Stimulated activated CD4-positive, alpha-beta T cell treated with anti-CD3 and anti-CD28 coated beads, TNF-alpha, amount 100 ng/mL, for 1 hour (primary cell): ENCODE measurements at places on chromosomes 7 and 10.

DNA sequence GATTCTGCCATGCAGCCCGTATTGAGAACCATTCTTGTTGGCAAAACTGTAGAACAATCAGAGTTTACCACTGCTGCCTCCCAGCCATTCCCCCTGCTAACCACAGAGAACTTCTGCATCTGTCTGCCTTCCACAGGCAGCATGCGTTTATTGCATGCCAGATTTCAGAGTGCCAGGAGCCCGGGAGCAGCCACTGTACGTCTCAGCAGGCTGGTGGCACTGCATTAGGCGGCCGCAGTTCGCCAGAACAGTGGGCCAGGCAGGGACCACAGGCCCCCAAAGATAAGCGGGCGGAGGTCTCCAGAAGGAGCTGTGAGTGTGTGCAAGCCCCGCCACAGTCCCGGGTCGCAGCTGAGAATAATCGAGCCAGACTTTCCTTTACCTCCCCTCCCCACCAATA is 31.8 kb downstream of the ZNF467 start:
- DNase-seq = no peak

- no peak for DNase-seq
Observed at GRCh38 chr10:43084812-43085211, 7.9 kb downstream of the RET start.

GRCh38 chr10:45239642-45240041 is 75.8 kb downstream of the OR13A1 start:
- DNase-seq = no peak

- DNase-seq = no peak
Observed at GRCh38 chr7:28479507-28479947, 67.2 kb downstream of the CREB5 start.

DNA sequence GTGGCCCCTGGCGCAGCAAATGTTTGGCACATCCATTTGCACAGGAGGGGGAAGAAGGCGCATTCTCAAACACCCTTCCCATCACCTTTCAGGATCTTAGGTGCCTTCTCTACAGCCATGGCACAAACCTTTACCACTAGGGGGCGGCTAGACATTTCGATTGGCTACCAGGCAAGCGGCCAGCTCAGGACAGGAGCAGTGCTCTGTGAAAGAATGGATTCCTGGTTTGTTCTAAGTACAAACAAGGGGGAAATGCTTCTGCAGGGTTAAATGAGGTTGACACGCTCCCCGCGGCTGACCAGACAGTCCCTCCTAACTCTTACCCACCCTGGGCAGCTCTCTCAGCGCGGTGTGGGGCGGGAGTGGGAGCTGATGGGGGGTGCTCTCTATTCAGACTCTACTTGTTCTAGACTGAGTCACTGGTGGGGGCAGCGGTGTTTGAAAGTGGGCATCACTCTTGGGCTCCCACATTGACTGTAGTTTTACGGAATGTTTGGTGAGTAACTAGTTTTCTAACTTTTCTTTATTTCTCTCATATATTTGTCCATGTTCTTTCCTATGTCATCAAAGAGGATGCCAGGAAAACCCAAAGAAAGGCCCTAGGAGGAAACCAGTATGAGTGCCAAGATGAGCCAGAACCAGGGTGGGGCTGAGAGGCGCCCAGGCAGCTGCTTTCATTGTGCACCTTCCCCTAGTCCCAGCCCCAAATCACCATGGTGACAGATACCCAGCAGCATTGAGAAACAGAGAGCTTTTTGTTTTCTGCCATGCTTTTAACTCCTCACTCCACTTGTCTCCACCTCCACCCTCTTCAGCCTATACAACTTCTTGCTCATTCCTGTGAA is 61.4 kb upstream of the GPR158 start:
- no peak for DNase-seq

DNA sequence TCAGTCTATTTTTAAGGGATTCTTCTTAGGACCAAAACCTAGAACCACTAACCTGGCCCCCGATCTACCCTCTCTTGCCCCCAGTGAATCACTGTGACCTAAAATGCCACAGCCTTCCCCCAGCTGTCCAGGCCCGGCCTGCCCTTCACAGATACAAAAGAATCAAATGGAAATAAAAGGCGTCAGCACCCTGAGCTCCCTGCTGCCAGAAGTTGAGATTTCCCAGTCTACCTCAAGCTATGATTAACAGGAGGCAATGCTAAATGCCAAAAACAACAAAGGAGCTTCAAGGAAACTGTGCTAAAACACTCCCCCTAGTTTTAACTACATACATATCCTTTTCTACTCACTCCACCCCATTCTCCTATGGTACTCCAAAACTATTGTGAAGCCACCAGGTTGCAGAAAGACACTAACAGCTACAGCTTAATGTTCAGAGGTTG is 67.8 kb downstream of the GSAP start:
- no peak for DNase-seq

GRCh38 chr10:52485462-52485861 is 171.4 kb downstream of the DKK1 start:
- no peak for DNase-seq

GRCh38 chr10:114276671-114277070 is 37.6 kb downstream of the VWA2 start:
- no peak for DNase-seq

- no peak for DNase-seq
Observed at GRCh38 chr7:132475669-132476116, 100.6 kb downstream of the PLXNA4 start.

GRCh38 chr7:39606352-39606751 is 17.0 kb upstream of the RALA start:
- no peak for DNase-seq

DNA sequence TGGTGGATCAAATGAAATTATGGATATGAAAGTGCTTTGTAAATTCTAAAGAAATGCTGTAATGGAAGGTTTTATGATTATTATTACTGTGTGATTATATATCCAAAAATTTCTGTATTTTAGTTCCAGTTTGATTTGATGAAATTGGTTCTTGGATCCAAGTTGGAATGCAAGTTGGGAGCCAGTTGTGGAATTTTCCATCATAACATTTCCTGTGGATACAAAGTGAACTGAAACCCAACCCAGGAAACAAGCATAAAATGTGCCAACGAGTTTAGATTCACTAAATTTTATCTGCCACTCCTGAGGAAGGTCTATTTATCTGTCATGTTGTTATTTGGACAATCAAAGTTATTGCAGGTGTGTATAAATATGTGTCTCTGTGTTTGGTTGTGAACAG is 131.4 kb upstream of the MDFIC start:
- DNase-seq = no peak

GRCh38 chr10:18008986-18009385 is 57.3 kb downstream of the SLC39A12 start:
- DNase-seq = no peak

GRCh38 chr7:139603896-139604295 is 80.4 kb downstream of the CLEC2L start:
- no peak for DNase-seq

DNA sequence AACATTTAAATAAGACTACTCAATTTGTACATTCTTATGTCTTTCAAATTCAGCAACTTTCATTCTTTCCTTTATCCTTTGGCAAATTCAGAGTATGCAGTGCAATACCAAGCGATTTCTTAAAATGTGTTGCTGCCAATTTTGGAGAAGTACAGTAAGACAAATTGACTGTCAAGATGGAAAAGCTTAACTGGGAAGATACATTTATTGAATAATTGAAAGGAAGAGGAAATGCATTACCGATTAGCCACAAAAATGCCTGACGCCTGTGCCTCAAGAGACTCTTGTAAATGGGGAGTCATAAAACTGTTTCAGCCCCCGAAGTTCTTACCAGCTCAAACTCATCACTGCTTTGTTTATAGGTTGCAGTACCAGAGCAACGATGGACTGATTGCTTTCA is 373.3 kb upstream of the GALNT17 start:
- DNase-seq = no peak

DNA sequence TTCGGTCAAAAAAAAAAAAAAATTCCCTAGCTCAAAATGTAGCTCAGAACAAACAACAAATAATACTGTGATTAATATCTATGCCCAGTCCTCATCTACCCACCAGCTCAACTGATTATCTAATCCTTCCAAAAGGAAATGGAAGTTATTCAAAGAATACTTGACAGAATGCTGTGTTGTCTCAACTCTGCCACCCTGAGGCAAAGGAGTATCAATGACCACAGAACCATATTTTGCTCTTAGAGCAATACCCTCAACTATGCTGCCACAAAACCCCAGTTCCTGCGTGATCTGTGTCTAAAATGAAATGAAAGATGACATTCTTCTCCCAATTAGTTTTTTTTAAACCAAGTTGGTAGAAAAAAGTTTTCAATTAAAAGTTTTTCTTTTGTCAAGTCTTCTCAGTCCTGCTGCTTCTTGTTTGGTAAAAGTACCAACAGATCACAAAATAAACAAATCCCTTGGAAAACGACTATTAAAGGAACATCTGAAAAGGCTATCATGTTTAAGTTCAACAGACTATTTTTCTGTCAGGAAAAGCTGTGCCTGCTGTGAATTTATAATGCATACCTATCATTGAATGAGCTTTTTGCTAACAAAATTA is 21.6 kb downstream of the RBM28 start:
- no peak for DNase-seq

DNA sequence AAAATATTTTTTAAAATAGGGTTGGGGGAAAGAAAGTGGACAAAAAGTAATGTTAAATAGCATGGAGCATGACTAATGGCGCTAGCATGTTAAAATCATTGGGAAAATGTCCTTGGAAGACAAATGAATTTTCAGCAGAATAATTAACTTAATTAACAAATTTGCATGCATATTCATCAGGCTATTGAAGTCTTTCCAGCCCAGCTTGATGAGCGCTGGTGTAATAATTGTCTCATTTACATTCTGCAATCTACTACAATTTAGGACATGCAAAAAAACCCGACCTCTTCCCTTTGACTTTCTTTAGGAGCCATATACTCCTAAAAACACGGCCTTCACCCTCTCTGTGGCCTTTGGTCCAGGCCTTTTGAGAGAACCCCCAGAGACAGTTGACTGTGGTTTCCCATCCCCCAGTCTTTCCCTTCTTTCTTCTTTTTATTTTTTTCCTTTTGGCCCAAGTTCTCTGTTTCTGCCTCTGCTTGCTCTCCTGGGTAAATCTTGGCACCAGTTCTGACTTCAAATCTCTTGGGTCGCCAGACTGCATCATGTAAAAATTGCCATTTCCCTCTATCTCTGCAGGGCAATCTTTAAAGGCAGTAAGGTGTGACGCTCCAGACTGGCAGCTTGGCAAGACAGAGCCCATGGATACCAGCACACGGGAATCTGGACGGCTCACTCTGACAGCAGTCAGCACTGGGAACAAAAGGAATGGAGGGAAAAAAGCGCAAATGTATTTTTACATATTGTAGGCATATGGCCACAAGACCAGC is 105.5 kb downstream of the NEUROD6 start:
- DNase-seq = no peak

DNA sequence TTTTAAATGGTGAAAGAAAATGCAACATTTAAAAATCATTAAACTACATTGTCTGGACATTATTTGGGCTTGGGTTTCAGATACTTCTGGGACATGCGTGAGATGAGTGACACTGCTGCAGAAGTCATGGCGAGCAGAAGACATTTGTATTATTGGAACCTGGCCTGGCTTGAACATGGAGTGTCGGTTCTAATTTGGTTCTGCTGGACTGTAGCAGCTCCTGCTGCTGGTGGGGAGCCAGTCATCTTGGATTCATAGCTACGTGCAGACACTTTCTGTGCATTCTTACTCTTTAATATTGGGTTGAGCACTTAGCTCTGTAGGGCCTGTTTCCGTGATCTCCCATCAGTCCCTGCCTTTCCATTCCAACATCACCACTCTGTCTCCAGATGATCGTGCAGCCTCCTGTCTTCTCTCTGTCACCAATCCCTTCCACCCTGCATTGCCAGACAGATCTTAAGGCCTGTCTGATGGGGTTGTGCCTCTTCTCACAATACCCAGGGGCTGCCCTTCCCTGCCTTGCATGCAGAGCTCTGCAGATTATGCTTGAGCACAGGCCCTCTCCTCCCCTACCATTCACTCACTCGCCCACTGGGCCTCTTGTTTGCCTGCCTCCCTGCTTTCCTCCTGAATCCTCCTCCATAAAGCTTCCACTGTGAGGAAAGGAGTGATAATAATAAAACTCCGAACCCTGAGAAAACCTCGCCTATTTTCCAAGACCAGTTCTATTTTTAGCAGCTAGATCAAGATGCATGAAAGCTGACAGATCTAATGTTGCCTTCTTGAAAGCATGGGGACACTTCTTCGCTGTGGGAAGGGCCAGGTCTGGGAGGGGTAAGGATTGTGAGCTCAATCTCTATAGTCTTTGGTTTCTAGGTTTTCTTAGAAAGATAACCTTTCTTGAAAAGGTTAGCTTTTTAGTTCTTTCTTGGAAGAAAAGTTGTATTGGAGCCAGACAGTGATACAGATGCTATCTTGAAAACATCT is 32.9 kb downstream of the CELF2 start:
- no peak for DNase-seq

DNA sequence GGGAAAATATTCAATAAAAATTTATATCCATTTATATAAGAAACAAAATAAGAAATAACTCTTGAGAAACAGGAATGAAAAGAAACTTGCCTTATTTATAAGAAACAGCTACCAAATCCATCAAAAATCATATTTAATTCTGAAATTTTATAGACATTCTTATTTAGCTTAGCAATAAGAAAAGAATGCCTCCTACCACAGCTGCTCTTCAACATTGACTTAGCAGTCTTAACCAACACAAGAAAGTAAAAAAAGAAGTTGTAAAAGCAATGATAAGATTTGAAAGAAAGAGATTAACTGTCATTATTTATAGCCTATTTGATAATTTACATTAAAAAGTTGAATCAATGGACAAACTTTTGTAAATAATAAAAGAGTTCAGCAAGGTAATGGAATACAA is 212.8 kb downstream of the ZNF365 start:
- DNase-seq = no peak

DNA sequence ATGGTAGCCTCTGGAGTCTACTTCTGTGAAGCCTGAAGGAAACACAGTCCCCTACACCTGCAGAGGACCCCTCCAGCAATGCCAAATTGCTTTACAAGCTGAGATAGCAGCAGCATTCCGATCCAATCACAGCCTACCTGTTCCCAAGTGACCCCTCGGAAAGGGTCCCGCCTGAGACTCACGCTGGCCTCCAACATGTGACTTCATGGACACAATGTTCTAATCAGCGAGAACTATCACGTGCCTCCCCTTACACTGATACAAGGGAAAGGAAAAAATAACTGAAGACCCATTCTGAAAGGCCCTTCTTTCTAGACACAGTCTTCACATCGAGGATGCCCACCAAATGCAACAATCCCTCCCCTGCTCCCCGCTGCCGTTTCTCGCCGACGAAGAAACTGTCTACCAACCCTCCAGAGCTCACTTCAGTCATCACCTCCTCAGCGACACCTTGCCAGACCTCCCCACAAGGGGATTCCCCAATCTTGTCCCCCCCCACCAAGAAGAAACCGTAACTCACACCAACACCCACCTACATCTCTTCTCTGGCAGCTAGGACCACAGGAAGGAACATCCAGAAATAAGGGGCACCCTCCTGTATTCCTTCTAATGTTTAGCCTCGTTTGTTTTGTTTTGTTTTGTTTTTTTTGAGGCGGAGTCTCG is 1.8 kb downstream of the SNX8 start:
- no peak for DNase-seq

DNA sequence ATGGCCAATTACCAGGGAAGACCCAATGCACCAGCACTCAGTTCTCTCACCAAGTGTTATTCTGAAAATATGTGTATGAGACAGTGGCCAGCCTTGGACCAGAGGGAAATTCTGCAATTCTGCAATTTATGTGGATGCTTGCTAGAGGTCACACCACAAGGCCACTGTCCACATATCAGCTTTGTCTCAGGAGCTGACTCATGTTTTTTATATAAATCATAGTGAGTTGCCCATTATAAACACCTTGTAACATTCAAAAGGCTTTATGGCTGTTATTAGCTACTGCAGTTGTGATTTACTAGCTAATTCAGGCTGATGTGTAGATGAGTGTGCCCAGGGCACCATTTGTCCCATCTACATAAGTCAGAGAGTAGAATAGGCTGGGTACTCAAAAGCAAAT is 649.0 kb downstream of the LRMDA start:
- DNase-seq = no peak
